Jurkat, Clone E6-1 (cell line): ENCODE measurements at places on chromosomes 2 and 18.

DNA sequence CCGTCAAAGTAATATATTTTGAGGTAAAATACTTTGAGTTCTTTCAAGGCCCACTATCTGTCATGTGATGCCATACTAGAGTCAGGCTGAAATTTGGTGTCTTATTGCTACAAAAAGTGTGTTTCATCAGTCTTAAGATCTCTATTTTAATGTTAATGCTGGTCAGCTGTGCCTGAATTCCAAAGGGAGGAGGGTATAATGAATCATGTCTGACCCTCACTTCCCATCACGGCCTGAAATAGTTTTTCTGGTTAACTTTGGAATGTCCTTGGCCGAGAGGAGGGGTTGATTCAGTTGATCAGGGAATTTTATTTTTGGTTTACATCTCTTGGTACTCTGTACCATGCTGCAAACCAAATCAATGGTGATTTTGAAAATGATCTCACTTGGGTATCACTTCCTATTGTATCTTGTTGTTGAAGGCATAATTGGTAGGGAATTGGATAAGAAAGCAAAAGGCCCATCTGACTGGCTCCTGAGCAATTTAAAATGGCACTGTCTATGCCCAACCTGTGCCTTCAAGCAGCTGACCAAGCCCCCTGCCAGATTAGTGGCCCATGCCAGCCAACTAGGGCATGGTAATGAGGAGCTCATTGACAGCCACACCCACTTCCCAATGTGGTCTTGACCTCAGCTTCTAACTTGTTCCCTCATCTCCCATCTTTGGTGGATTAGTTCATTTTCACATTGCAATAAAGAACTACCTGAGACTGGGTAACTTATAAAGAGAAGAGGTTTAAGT lies 6.1 kb upstream of the SLC35F5 start:
- no peak for DNase-seq

- DNase-seq = no peak
Measured at GRCh38 chr2:235659767-235660322, 166.0 kb downstream of the AGAP1 start.

DNA sequence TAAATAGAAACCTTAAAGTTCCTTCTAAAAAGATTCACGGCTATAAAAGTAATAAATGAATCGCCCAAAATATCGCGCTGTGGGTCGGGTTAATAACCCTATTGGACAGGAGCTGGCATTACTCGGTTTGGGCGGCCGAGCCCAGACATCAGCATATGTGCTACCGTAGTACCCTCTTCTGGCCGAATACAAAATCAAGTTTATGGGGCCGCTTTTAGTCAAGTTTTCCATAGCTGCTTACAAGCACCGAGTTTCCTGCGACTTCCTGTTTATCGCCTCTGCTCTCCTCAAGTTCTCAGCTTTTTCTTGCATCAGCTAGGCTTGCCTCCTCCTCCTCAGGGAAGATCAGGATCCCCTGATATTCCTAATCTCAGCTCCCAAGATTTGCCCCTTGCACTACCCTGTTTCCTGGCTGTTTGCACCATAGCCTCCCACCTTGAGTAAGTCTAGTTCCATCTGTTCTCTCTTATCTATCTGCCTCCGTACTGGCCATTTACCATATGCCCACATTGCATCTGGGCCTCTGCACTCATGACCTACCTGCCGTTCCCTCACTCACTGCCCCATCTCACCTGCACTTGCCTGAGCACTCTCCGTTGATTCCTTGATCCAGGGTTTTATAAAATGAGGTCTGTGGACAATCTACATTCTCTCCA lies 56.1 kb downstream of the SLC35F5 start:
- DNase-seq = no peak

DNA sequence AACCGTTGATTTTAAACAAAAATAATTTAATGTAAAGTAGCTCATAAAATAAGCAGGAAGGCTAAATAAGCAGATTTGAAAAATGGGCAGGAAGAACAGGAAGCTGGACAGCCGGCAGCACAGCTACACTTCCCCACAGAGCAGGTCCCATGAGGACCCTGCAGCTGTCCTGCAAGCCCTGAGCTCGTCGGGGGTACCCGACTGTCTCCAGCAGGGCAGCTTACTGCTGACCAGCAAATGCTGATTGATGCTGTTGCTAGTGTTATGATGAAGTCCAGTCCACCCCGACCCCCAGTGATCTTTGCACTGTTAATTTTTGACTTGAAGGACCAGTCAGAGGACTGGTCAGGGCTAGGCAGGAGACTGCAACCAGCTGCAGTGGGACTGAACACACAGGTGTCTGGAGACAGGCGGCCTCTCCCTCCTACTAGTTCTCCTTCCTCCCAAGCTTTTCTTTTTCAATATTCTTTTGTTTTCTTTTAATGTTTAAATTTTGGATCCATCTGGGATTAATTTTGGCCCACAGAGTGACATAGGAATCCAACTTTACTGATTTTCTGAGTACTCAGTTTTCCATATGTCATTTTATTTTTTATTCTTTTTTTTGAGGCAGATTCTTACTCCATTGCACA lies 27.7 kb downstream of the POLE4 start:
- no peak for DNase-seq

DNA sequence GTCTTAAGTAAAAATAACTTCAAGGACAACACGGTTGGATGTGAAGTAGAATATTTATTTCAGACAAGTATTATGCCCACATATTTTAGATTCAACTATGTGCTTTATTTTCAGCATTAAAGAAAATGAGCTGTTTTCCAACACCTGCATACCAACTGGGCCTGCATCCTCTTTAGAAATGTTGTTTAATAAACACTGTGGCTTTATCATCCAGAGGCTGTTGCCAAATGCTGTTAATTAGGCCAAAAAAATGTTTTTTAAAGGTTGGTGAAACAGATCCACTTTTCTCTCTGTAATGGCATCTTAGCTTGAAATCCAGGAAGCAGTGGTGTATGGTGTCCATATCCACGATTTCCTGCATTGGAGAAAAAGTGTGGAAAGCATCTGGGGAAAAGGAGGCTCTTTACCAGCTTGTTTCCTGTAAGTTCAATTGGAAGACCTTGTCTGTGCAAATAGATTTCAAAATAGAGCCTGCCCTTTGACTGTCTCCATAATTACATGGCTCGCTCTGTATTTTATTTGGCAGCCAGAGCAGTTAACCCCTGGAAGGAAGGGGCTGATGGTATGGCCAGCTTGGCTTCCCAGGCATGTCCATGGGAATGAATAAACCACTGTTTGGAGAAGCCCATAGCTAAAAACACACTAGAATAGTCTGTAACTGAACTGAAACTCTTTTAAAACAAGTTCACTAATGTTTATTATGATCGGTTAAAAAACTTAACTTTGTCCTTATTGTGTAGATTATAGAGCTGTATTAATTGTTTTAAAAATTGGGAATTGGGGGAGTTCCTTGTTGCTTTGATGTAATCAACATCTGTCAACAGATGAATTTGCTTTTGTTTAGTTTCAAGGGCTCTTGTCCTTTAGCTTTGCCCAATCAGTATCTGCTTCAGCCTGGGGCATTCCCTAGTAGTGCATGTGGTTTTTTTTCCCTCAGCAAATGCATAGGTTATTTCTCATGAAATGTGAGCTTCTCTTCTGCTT lies 33.0 kb upstream of the DLX1 start:
- no peak for DNase-seq

DNA sequence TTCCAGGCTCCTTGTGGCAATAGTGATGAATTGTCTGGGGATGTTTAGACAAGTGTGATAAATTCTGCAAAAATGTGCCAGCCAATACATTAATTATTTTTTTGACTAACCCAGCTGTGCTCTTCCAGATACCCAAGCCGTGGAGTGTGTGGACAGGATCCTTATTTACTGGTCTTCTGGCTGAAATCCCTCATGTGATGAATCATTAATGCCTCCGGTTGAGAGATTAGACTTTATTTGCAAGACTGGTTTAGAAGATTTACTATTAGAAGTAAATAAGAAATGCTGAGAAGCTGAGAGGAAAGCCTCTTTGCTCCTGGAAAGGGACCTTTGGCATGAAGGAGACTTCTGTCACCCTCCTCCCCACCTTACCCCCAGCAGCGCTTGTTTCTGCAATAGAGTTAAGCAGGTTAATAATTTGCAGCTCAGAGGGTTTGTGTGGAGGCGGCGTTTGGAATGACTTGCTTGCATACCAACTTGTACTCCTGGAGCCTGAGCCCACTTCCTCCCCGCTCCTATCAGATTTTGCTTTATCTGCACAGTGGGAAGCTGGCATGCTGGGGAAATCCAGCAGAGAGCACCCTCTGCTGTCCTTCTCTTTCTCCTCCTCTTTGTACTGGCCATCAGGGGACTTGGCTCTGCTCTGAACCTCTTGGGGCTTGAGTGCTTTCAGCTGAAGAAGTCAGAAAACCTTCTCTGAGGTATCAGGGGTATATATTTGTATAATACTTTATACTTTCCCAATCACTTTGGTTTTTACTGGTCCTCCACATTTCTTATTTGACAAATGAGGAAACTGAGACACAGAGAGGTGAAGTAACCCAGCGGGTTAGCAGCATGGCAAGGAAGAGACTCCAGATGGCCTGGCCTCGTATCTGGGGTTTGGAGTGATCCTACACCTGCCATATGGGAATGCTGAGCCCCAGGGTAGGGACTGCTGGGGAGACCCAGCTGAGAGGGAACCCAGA lies 16.3 kb downstream of the SLC3A1 start:
- no peak for DNase-seq
